ENCODE measurements at places on chromosomes 7 and 10.

DNA sequence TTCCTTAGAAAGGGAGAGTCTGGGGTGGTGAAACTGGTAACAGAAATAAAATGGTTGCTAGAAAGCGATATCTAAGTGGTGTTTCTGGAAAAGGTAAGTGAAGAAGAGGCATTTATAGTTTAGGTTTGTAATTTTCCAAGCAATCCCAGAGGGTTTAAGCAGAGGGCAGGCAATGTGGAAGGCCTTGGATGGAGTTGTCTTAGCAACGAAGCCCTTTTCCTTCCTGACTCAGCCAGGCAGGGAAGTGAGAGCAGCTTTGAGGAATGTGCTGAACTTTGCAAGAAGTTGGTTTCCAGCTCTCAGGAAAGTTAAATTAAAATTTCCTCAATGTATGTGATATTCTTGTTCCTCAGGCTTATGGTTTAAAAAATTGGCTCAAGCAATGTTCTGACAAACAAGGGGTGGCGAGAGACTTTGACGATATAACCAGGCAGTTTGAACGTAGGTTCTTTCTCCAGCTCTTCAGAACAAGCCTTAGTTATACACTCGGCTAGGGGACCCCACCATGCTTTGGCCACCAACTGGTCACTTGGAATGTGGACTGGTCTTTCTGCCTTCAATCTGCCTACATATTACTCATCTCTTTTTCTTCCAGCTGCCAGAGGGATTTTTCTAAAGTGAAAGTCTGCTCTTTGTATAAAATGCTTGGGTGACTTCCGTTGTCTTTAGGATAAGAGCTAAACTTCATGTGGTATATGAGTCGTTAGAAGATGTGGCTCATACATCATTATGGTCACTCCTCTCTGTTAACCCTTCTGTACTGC is 66.9 kb upstream of the SLC25A13 start:
- DNase-seq, result no peak

- DNase-seq, result no peak
These were observed 292.6 kb downstream of the LRMDA start for GRCh38 chr10:75724047-75724446.

DNA sequence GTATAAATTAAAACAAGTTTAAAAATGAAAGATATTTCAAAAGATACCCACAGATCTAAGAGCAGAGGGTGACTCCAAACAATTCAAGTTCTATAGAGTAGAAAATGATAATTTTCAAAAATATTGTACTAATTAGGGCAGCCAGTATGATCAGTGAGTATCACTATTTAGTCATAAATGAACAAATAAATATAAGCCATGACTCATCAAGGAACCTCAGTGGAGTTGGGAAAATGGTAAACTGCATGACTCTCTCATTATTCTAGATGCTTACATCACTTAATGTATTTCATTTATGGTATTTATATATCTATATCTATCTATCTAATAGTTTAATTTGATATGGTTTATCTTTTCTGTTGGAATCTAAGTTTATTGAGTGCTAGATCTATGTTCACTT is 94.3 kb downstream of the THSD7A start:
- no peak for DNase-seq

- no peak for DNase-seq
These were observed 2.5 kb downstream of the PALD1 start for GRCh38 chr10:70481105-70481504.

- DNase-seq, result no peak
These were observed 287.1 kb upstream of the NEBL start for GRCh38 chr10:21184216-21184615.

- DNase-seq, result no peak
These were observed 101.9 kb upstream of the LRRN3 start for GRCh38 chr7:110988890-110989501.

GRCh38 chr10:122010405-122011050 is 21.6 kb downstream of the TACC2 start:
- DNase-seq, result no peak

GRCh38 chr10:24451325-24451820 is 242.4 kb downstream of the KIAA1217 start:
- no peak for DNase-seq

DNA sequence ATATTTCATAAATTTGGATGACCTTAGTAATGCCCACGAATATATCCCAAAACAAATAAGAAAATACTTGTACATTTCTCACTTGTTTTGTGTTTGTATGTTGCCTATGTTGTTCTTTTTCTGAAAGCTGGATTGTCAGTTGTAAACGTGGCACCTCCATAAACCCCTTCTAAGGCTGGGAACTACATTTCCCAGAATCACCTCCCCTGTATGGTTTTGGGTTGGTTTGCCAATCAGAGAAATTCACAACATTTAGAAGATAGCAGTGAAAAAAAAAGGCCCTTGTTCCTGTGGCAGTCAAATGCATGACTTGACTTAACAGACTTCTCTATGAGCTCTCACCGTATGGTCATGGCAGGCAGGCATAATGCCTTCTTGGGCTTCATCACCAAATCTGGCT is 676.3 kb upstream of the STEAP1 start:
- DNase-seq, result no peak

DNA sequence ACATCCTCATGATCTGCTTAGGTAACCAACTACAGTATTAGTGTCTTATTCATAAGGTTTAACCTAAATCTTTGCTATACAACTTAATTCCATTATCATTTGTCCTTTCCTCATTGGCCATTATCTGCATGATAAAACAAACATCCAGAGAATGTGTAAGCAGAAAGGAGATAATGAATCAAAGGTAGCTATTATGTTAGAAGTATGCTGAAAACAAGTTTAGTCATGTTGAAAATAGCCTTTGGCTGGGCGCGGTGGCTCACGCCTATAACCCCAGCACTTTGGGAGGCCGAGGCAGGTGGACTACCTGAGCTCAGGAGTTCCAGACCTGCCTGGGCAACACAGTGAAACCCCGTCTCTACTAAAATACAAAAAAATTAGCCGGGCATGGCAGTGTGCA is 78.2 kb downstream of the NT5C2 start:
- DNase-seq, result no peak

DNA sequence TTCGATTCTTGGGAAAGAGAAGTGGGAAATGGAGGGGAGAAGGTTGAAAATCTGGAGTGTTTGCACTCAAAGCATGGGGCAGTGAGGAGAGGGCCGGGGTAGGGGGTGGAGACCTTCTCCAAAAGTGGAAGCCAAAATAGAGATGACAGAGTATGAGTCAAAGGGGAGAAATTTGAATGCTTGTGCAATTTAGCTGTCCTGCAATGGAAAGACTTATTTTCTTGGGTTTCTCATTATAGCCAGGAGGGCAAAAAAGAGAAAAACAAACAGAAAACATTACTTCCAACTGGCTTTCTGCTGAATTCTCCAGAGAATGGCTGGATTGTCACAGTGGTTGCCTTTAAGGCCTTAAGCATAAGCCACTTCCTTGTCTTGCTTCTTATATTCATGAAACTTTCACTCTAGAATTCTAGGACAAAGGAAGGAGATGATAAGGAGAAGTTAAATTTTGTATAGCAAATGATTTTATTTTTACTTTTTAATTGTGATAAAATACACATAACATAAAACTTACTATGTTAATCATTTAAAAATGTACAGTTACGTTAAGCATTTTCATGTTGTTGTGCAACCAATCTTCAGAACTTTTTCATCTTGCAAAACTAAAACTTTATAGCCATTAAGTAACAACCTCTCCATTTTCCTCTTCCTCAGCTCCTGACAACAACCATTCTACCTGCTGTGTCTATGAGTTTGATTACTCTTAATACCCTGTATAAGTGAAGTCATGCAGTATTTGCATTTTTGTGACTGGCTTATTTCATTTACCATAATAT is 100.2 kb downstream of the GPR85 start:
- DNase-seq, result no peak

DNA sequence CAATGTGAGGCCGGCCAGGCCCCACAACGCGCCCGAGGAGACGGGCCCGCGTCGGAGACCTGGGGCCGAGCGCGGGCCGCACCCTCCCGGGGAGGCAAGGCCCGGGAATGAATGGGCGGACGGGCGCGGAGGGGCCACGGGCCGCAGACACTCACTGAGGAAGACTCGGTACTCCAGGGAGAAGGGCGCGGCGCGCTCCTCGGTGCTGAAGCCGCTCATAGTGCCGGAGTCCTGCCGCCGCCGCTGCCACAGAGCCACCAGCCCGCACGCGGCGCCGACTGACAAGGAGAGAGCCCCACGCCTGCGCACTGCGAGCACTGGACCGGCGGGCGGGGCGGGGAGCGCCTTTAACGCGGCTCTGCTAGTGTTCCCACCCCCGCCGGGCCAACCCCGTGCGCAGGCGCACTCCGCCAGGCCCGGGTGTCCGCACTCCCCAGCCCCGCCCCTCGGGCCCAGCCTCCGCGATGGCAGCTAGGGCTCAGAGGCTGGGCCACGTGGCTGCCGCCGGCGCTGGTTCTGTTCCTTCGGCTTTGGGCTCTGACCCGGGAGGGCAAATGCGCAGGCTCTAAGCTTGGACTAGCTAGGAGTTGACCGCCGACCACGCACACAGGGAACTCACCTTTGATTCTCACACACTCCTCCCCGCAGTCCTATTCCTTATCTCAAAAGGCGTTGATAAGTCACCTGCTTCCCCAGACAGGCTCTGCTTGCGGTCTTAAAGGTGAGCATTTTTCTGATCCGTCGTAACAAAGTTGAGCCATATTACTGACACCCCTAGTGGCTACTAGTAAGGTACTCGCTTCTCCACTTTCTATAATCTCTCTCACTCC is at the start of gene PPA1:
Gene PPA1 (minus strand): TSS at position 321 of the 830 bp plus-strand sequence. CDS start 102 bp downstream, at position 219.
- DNase-seq, result peak; percentile 38

- no peak for DNase-seq
These were observed 24.5 kb downstream of the LRRC4 start for GRCh38 chr7:128006550-128007302.

- no peak for DNase-seq
These were observed 44.2 kb downstream of the HERPUD2 start for GRCh38 chr7:35650751-35651150.

DNA sequence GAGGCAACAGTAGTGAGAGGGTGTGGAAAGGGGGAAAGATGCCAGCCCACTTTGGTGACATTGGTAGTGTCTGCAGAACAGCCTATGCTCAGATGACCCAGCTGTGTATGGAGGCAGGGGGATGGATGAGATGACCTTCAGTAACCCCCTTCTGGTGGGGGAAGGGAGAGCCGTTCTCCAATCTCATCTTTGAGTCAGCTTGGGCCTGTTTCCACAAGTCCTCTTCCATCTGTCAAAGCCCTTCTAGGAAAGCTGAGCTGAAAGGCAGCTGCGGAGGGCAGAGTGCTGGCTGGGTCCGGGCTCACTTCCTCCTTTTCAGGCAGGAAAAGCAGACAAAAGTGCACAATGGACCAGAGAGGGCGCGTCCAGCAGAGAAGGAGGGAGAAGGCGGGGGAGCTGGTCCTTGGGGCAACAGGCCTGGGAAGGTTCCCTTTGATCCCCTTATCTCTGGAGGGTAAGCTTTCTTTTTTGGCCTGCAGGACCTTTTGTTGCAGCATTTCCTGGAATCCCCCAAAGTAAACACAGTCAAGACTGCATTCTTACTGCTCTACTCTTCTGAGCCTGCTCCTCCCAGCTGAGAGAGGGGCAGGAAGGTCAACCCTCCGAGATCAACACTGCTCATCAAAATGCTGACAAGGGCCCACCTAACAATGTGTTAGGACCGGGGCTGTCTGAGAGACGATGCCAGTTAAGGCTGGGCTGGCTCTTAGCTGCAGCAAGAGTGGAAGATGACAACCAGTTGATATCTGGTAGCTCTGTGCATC is 1.2 kb upstream of the LRMDA start:
- no peak for DNase-seq

GRCh38 chr10:85597006-85597405 is 769.6 kb downstream of the GRID1 start:
- DNase-seq, result no peak

GRCh38 chr7:126696256-126697038 is 556.3 kb downstream of the GRM8 start:
- peak; percentile 63 for DNase-seq

DNA sequence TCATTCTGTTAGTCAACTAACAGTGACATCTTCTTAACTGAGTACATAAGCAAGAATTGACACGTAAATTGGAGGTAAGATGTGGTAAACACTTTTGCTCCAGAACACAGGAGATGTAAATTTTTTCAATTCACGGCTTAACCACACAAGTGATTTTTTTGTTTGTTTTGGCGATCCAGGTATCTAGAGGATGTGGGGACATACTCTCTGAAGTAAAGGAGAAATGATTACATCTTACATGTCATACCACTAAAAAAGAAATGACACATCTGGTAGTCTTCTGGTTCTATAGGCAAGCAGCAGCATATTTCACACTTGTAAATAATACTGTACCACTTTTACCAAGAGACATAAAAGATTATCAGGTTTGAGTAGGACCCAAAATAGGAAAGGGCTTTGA is 200.3 kb upstream of the ZWINT start:
- no peak for DNase-seq

DNA sequence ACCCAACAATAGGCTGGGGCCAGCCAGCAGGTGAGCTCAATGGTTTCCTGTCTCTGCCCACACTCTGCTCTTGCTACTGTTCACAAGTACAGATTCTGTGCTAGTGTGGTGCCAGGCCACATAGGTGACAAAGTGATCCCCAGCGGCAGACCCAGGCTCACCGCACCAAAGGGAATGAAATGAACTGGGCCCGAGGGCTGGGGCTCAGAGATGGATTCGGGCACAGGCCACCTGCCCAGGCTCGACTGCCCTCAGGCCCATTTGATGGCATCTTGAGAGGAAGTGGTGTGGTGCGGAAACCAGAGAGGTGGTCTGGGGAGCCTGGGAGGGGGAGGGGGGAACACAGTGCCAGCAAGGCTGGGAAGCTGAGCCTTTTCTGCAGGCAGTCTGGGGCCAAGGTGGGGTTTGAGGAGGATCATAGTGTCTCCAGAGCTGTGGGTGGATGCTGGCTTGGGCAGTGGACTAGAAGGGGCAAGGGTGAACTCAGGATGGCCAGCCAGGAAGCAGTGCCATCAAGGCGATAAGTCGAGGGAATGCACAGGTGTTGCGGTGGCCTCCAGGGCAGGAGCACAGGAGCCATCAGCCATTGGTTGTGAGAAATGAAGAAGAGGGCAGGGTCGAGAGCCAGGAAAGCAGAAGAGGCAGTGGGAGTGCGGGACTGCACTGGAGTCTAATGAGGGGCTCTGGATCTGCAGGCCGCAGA is 85.2 kb downstream of the ARHGAP22 start:
- no peak for DNase-seq

DNA sequence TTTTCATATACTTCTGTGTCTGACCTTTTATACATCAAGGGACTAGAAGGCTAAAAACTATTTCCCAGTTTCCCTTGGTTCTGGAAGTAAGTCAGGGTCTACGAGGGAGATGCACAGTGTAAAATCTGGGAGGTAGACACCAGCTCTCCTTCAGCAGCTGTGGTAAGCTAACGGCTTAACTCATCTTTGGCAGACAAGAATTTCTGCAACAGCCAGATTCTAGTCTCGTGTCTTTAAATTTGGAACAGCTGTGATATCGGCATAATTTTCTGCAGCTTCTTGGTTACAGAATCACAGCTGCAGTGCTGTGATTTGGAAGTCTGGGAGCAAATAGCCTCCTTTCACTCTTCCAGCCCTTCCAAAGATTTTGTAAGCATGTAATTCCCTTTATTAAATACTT is 37.4 kb upstream of the ABCB4 start:
- DNase-seq, result no peak

DNA sequence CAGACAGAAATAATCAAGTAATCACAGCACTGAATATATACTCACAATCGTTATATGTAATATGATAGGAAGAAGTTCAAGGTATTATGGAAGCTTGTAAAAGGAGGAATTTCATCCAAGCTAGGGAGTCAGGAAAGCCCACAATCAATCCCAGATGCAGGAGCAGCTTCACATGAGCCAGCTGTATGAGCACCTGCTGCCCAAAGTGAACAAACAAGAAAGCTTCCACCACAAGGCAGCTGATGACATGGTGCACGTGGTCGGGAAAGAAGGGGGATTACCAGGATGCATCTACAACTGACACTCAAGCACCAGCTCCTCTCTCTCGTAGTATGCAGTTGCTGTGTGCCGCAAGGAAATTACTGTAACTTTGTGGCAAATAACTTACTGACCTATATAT is 225.2 kb downstream of the XPNPEP1 start:
- no peak for DNase-seq

All from NCI-H524 treated with DMSO at 0.1 percent for 48 hours (cell line).